ENCODE measurements at places on chromosomes 4 and X.

DNA sequence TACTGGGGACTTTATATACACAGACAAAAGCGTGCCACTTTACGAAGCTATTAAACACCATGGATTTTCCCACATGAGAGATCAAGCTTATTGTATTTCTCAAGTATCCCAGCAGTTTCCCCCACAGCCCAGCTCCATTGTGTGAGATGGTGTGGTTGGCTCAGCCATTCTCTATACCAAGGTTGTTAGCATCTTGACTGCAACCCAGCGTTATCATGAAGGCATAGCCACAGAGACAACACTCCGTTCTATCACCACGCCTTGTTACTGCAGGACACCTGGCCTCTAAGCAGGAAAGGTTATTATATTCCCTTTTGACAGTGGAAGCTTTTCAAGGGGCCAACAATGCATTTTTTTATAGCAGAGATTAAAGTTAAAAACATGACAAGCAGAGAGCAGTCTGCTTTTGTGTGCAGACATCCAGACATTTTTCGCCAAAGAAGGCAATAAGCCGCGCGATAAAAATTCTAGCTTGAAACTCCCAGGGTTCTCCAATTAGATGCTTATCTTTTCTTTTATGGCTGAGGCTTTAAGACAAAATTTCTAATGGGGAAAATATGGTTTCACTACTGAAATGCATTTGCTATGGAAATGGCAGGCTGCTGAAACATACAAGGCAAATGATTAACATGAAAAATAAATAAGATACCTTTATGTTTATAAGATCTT, 206.1 kb downstream of the MID1 start:
- DNase-seq, result no peak

DNA sequence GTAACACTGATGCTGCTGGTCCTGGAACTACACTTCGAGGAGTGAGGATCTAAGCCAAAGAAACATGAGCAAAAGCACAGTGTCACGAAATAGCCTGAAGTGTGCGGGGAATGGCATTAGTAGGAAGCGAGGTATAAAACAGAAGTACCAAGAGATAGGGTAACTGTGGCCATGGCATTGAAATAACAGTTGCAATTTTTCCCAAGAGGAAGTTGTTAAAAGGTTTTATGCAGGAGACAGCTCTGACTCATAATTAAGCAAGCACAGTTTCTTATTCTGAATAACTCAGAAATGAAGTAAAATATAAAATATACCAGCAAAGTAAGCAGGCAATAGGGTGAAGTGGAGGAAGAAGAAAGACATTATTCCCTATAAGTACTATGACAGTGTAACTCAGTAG, 90.3 kb upstream of the TMEM150C start:
- DNase-seq, result no peak

DNA sequence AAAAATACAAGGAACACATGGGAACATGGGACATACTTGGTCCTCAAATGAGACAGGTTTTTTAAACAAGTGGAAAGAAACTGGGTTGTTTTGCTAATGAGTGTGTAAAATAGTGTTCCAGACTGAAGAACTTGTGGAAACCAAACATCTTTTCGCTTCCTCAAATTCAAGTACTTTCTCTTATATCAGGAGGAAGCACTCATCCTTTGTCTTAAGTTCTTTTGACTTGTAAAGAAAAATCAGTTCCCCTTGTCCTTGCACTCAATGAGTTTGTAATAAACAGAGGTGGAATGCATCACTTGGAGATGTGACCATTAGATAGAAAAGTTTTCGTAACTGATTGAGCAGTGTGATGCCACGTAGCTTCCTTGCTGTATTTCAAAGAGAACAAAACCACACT, 101.1 kb downstream of the PHOX2B start:
- DNase-seq, result no peak

- no peak for DNase-seq
Measured at GRCh38 chr4:138014590-138015288, 227.4 kb downstream of the SLC7A11 start.

DNA sequence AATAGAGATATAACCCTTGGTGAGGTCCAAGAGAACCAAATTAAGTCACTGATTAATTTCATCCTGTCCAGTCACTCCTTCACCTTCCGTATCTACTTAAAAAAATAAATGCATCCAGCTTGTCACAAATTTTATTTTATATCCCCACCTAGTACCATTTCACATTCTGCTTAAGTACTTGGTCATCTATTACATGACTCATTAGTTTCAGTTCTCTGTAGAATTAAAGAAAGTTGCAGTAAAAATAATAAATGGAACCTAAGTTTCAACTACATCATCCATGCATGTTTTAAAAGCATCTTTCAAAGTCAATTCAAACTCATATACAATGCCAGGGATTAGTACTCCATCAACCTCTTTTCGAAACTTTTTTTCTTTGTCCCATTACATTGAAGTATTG, 130.2 kb downstream of the SH2D1A start:
- no peak for DNase-seq

GRCh38 chr4:150769845-150770244, 187.9 kb downstream of the MAB21L2 start:
- no peak for DNase-seq

- no peak for DNase-seq
Measured at GRCh38 chrX:151724563-151725337, 8.9 kb downstream of the FATE1 start.

- no peak for DNase-seq
Measured at GRCh38 chr4:105088110-105088879, 58.4 kb upstream of the TET2 start.

DNA sequence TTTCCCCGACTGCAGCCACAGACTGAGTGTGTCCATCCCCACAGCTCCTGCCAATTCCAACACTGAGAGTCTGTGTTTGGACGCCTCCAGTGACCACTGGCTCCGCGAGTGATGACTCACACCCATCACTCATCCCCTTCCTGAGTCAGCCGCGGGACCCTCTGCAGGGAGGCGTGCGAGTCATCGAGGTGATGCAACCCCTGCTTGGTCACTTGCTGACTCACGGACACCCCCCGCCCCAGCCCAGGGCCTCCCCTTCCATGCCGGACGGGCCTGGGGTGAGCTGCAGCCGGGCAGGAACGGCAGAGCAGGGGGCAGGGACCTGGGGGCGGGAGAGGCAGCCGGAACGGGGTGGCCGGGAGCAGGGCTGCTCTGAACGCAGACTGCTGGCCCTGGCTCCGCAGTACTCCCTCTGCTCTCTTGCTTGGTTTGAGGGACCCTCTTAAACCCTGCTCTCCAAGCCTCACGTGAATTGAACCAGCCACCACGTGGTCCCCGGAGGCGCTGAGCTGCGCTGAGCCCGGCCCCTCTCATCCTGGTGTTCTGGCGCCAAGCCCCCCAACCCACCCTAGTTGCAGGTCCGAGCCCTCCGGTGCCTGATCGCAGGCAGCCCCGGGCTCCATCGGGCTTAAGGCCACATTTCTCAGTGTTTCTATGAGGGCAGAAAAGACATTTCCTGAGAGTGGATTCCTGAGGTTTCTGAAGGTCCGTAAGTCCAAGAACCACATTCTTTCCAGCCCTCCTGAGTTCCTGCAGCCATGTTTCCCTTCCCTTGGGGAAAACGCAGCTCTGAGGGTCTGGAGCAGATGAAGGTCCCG, 32.4 kb downstream of the FGFRL1 start:
- DNase-seq, result no peak

GRCh38 chr4:176774852-176775251, 17.9 kb downstream of the VEGFC start:
- DNase-seq, result no peak

GRCh38 chr4:171025776-171026175, 787.4 kb upstream of the GALNTL6 start:
- no peak for DNase-seq

DNA sequence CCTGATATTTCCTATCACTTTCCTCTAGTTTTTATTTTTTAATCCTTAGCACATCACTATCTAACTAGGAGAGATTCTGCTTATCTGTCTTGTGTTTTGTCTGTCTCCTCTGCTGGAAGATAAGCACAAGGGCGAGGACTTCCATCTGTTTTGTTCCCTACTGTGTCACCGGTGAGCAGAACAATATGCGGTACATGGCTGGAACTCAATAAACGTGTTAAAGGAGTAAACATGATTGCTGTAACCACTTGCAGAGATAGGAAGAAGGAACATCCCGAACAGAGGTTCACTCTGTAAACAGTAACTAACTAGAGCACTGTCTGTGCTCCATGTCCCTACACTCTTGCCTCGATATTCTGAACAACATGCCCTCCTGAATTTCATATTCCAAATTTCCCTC, 5.2 kb downstream of the HS3ST1 start:
- DNase-seq, result no peak

DNA sequence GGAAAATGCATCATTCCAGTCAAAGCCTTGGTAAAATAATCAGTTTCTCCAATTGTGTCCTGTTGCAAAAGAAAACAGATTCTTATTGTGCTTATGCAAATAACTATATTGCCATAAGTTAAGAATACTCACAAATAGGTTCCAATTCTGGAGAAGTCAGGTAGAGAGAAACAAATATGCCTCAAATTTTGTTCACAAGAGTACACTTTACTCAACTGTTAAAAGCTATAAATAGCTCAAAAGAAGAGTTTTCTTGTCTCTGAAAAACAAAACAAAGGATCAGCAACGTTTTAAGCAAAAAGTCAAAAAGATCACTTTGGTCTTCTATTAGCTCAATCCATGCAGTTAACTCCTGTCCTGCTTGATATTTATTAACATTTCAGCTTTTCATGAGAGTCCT, 21.9 kb downstream of the SYTL5 start:
- DNase-seq, result no peak

DNA sequence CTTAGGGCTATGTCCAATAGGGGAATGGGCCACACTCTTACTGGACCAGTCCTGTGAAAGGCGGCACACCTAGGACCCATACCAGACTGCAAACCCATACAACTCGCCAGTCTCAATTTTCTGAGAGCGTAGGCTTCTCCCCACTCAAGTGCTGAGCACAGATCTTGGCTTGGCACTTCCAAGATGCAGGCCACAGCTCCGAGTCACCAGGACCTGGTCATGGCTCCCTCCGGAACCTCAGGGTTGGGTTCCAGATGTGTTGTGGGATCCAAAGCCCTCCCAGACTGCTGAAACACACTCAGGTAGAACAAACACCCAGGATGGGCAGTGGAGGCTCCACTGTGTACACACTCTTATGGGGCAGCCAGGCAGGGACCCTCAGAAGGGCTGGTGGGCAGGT, 103.3 kb downstream of the TMEM144 start:
- DNase-seq, result no peak

GRCh38 chrX:40734971-40735324, 394 bp downstream of the MED14 start:
- DNase-seq, result no peak

DNA sequence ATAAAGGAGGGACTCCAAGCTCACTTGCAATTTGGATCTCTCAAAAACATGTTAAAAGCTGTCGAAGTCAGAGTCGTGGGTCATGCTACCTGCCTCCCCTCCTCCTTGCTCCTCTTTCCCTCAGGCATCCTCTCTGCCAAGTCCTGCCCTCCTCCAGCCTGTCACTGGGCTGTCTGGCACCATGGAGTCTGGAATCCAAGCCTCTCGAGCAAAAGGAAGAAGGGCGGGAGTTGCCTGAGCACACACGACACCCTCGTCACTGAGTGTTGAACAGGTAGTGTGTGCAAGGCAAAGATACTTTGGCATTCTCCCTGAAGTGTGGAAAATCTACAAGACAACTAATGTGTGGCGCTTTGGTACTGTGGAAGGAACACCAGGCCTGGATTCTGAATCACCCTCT, 62.2 kb downstream of the HAUS3 start:
- no peak for DNase-seq

GRCh38 chr4:9812501-9813340, 31.3 kb downstream of the DRD5 start:
- DNase-seq, result no peak

- DNase-seq, result no peak
Measured at GRCh38 chr4:61714387-61714911, 514.3 kb downstream of the ADGRL3 start.

DNA sequence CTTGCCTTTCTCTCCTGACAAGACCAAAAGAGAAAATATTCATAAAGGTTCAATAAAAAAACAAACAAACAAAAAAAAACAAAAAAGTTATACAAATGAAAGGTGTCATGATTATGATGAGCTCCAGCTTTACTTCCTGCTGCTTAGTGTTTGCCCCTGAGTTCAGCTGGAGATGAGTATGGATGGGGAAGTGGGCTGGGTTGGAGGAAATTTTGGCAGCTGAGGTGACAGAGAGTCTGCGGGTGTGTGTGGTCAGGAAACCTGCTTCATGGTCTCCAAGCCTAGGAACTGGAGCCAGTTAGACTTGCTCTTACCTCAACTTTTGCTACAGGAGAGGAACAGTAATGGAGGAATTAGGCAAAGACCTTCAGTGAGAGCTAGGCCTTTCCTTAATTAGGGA, 4.3 kb upstream of the CYSLTR1 start:
- no peak for DNase-seq

DNA sequence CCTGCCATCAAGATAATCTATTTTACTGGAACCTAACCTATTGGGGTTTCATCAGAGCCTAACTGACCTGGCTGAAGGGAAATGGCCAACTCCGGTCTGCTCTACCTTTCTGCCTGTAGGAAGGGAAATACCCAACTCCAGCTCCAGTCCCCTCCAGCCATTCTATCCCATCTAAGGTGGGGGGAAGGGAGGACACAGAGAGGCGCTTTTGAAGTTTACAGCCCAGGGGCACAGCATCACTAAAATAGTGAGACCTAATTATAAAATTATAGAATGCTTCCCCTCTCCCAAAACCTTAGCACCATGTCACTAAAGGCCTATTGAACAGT, 27.8 kb upstream of the ACSL4 start:
- no peak for DNase-seq

DNA sequence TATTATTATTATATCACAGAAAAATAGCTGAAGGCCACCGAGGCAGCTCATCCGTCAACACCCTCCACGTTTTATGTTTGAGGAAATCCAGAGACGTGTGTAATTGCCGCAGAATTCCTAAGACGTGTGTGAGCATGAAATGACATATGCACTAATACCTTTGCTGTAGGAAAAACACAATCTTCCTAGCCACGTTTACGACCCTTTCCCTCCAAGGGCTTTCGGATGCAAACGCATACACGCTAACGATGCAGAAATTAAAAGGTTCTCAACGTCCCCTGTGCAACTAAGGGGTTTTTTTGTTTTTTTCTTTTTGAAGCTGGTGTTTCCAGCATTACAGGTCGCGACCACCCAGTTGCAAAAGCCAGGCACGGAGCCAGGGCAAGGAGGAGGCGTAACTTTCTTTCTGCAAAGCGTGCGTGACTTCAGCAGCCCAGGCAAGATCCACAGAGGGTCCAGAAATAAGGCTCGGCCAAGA, 33.8 kb downstream of the CRLF2 start:
- no peak for DNase-seq

DNA sequence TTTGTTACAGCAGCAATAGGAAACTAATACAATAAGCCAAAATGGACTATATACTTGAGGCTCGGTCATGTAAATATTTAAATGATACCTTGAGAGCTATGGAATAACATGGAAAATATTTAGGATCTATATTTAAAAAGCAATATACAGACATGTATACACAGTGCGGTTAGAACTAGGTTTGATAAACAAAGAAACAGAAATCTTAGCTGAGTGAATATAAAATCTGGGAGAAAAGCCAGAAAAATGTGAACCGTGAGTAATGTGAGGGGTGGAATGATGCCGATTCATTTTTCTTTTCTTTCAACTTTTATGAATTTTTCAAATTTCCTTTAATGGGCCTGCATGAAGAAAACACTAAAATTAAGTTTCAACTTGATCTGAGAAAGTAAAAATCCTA, 104.1 kb downstream of the ATXN3L start:
- DNase-seq, result no peak
